ENCODE measurements at places on chromosomes 1 and 21.

DNA sequence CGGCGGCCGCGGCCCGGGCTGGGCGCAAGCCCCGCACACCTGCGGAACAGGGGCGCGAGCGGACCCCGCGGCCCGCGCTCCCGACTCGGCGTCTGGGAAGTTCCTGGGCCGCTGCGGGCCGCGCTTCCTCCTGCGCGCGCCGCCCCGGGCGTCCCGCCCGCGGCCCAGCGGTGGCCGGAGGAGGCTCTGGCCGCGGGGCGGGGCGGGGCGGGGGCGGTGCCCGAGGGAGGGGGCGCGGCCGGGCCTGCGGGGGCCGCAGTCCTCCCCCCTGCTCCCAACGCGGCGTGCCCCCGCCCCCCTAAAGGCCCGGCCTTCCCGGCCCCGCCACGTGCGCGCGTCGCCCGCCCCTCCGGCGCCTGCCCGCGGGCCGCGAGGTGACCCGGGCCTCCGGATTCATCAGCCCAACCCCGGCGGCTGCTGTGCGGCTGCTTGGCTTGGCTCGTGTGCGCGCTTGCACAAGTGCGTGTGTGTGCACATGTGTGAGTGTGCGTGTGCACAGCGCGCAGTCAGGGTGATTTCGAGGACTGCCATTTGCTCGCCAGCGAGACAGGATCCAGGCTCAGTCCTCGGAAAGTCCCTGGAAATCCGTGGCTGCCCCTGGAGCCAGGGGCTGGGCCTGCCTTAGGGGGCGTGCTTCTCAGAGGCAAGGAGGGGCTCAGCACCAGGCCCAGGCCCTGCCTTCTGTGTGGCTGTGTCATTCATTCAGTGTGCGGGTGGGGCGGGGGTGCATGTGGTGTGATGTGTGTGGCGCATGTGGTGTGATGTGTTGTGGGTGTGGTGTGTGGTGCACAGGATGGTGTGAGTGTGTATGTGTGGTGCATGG, at the start of gene C2CD2:
Gene C2CD2, minus strand, starts transcription at position 188 of the 823 bp plus-strand sequence. CDS start 370 bp downstream, outside the sequence.
- DNase-seq = no peak

- no peak for DNase-seq
These were observed 428.8 kb downstream of the SMYD3 start for GRCh38 chr1:246078126-246078887.

DNA sequence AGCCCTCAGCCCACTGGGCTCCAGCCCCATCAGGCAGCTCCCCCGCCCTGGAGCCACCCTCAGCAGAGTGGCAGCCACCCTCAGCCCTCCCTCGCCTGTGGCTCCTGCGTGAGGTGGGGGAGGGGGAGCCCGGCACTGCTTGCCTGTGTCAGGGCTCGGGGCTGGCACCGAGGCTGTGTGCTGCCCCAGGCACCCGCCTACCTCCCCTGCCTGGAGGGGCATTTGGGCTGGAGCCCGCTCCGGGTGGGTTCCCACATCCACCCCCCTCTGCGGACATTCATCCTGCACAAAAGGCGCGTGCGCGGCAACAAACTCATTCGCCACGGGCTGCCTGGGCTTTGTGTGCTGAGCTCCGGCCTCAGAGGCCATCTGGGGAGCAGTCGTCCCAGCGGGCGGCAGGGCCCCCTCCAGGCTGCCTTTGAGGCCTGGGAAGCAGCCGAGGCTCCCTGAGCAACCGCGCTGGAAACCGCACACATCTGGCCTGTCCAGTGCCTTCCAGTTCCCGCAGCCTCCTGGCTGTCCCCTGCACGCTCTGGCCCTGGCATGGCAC, 12.6 kb upstream of the TNFRSF14 start:
- DNase-seq = no peak

DNA sequence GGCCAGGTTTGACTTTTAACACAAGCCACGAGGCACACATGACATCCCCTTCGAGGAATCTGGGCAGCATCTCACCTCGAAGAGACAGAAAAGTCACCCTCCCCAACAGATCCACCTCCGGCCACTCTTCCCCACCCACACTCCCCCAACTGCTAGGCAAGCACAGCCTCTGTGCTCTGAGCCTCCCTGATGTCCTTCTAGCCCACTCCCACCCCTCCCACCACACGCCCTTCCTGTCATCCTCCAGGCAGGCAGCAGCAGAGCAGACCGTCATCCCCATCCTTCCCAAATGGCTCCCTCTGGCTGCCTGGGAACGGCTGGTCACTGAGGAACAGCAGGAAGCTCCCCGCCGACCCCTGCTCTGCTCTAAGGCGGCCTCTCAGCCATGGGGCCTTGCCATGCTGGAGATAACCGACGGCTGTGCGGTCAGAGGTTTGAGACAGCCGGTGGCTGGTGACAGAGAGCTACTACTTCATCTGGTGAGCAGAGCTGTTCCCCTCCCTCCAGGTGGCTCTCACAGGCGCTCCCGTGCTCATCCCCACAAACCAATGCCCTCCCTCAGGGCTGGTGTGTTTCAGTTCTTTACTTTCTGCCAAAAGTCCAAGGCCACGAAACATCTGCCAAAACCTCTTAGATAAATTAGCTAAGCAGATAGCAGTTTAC, 25.6 kb downstream of the NPHP4 start:
- DNase-seq = no peak

GRCh38 chr1:61184040-61184713, 101.8 kb downstream of the NFIA start:
- DNase-seq = no peak

GRCh38 chr1:33025180-33025569, 11.5 kb downstream of the AK2 start:
- no peak for DNase-seq

DNA sequence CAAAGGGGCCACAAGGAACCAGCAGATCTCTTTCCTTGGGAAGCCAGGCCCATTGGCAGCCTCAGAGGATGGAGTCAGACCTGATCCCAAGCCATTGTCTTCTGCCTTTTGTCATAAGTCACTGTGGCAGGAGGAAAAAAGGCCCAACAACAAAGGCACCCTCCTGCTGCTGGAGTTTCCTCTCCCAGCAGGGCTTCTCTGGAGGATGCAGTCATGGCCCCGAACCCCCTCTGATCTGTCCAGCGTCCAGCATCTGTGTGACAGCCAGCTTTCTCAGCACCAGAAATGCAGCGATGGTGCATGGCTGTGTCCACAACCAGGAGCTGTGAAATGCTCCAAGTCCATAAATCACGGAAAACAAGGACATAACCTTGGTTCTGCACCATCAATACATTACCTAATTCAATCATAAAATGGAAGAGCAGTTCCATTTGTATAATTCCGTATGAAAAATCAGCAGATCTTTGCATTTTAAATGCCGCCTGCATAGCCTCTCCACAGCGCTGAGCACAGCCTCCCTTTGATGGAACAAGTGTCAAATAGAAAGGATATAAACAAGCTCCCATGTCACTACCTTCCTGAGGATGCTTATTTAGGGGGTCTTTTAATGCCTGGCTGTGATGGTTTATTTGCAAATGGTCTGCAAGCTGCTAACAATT, 30.6 kb downstream of the AJAP1 start:
- DNase-seq = no peak

DNA sequence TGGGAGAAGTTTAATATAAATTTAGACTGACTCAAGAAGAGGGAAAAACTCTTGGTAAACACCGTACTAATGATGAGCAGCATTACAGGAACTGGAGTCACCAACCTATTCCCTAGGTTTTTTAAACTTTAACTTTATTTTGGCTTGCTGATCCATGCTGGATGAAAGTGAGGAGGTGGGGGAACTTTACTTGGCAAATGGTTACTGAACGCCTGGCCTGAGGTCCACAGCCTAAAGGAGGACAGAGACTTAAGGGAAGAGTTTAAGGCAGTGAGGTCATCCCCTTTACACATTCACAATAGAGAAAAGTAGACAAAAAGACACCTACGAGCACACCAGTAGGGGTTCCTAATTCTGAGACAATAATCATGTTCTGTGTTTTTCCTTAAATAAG, 25.6 kb upstream of the A3GALT2 start:
- no peak for DNase-seq

DNA sequence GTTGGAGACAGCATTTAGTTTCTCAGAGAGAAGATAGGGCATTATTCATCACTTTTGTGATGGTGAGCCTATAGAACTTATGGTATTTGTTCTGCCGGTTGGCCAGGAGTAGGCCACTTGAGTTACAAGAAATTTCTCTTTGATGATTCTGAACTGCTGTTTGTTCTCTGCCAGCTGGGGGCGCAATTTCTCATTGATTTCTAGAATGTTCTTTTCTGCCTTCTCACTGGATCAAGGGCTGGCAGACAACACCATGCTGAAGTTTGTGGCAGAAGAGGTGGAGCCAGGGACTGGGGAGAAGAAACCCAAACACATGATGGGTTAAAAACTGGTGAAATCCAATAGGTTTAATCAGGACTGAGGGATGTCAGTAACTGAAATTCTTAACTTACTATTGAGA, 360.6 kb downstream of the FAM72C start:
- DNase-seq = no peak

DNA sequence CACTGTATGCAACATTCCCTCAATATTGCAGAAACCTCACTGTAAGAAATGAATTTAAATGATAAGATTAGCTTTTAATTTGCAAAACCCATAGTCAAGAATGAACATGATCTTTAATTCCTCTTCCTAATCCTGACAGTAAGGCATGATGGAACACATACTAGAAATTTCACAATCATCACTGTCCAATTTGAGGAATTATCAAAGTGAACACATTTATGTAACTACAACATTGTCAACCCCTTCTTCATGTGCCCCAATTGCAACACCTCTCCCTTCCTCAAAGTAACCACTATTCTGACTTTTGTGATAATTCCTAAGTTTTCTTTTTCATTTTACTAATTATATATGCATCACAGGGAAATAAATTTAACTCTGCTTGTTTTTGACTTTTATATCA, 103.1 kb downstream of the LHX8 start:
- no peak for DNase-seq

DNA sequence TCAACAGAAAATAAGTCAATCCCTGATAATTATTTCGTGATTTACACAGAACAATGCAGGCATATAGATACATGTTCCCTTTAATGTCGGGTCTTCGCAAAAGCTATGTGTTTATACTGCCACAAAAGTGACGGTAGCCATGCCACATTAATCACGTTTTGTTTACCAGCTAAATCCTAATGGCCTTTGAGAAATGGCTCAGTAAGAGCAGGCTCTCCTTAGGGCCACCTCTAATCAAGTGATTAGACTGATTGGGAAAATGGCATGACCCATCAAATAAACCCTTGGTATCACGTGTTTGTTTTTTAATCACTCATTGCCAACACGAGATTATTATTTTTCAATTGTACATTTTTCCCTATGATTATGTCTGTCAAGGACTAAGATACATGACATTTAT, 102.0 kb upstream of the USP25 start:
- no peak for DNase-seq

DNA sequence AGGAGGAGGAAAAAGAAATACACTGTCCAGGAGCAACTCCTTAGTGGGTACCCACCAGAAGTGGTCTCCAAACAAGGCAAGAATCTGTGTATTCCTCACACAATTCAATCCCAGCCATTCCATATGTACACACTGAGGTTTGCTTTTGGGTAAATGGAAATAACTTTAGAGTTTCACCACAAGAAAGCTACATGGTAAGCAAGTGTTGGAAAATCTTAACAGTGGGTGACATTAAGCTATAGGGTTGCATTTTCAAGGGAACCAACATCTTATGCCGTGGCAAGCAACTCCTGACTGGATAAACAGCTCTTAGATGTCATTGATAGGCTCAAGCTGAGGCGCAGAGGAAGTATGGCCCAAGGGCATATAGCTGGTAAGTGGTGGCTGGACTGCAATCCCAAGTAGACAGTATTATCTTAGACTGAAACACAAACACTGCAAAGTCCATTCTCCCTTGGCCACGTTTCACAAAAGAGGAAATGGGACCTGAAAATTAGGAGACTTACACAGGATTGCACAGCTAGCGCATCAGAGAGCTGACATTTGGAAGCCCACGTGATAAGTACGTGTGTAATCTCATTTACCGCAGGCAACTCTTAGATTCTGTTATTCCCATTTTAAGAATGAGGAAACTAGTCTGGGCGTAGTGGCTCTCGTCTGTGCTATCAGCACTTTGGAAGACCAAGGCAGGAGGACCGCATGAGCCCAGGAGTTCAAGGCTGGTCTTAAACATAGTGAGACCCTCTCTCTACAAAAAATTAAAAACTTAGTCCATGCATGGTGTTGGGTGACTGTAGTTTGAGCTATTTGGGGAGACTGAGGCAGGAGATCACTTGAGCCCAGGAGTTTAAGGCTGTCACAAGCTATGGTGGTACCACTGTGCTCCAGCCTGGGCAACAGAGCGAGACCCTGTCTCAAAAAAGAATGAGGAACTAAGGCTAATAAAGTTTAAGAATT, 4.0 kb upstream of the BRWD1 start:
- no peak for DNase-seq

DNA sequence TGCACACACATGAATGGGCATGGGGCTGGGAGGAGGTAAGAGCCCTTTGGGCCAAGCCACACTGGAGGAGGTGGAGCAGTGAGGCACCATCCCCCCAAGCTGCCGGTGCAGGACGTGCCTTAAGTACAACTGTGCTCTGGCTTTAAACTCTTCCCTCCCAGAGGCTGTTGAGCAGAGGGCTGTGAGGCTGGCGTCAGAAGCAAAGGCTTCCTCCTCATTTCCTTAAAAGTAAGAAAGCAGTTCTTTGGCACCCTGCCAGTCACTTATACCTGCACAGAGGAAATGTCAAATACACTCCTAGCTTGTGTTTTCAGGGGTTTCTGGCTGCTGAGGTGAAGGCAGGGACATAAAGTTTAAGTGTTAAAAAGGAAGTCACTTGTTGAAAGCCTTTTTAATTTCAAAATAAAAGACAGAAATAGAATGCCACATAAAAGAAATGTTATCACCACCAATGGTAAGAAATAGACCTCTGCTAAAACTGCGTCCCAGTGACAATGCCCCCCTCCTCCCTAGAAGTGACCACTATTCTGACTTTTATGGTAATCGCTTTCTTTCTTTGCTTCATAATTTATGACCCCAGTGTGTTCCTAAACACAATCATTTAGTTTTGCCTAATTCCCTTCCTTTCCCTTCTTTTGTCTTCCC, 33.0 kb downstream of the LAMC2 start:
- DNase-seq = no peak

DNA sequence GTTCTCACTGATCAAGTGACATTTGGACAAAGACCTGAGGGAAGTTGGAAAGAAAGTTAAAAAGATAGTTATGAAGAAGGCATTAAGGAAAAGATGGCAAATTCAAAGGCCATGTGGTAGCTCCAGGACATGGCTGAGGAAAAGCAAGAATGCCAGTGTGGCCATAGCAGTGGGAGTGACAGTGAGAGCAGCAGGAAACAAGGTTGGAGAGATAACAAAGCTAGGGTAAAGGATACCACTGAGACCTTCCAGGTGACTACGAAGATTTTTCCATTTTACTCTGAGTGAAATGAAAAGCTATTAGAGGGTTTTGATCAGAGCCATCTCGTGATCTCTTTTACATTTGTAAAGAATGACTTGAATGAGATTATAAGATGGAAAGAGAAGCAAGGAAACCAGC, 170.6 kb downstream of the SLC44A5 start:
- DNase-seq = no peak

DNA sequence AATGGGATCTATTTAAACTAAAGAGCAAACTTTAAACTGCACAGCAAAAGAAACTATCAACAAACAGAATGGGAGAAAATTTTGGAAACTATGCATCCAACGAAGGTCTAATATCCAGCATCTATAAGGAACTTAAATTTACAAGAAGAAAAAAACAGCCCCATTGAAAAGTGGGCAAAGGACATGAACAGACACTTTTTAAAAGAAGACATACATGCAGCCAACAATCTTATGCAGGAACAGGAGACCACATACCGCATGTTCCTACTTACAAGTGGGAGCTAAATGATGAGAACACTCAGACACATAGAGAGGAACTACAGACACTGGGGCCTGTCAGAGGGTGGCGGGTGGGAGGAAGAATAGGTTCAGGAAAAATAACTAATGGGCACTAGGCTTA, 149.6 kb downstream of the RPS6KC1 start:
- no peak for DNase-seq
